GM23338 (cell line): ENCODE measurements at places on chromosomes 12 and 14. TPM values are rescaled to one million over a fixed set of nuclear protein-coding genes. Genes with fewer than 3 reads are reported as not detected.

PAWR gene
- polyA plus RNA-seq, result 136 and 149 TPM in 2 replicates

DNA sequence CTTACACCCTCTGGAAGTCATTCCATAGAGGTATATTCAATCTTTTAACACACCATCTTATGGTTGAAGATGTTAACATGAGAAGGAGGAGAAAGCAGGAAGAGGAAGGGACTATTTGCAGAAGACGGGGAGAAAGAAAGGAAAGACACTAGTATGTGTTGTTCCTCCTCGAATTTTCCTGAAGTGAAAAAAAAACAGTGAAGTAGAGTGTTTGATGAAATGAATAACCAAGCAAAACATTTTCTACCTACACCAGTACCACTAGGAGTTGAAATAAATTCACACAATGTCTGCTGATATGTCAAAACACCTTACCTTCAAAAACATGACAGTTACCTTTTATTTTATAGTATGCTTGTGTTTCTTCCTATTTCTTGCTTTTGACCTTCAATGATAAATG, 1.4 kb upstream of the CNOT2 start:
- DNase-seq, result no peak

DNA sequence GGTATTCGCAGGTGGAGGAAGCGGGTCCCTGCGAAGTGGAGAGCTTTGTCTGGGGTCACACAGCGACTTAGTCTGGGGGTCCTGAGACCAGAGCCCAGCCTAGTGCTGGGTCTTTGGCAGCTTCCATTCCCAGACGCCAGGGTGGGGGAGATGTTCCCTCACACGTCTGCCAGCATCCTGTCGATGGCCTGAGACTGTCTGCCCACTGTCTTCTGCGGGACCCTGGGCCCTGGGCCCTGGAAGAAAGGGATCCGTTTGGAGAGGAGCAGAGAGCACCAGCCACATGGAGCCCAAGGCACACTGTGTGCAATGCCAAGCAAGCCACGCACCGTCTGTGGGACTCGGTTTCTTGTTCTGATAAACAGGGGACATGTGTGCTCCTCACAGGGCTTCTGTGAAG, 197.2 kb downstream of the KIF26A start:
- DNase-seq, result no peak

- peak; percentile 64 for DNase-seq
These were observed 17.6 kb upstream of the PLEKHH1 start for GRCh38 chr14:67515386-67516079.

GRCh38 chr14:51002406-51002999, 58.2 kb upstream of the PYGL start:
- DNase-seq, result no peak

GRCh38 chr14:68819260-68819691, 26.4 kb upstream of the ZFP36L1 start:
- peak; percentile 71 for DNase-seq

DNA sequence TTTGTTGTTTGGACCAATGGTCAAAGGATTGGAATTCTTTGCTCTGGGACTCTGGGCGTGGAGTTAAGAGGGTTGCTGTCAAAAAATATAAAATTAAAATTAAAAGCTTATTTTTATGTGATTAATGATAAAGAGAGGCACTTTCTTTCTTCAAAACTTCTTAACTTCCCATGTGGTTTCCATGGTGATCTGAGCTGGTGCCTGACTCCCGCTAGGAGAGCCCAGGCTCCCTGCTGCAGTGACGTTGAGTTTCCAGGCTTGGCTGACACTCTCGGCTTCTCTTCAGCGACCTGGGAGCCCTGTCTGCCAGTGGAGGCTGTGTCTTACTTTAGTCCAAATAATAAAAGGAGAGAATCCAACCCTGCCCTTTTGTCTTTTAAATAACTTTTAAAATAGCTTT, 84.4 kb downstream of the GALC start:
- no peak for DNase-seq

- DNase-seq, result no peak
These were observed 4.0 kb upstream of the AVIL start for GRCh38 chr12:57822392-57823130.

BCL2L14 gene
- polyA plus RNA-seq, result 1.2 and 2.1 TPM in 2 replicates

- no peak for DNase-seq
These were observed 91.0 kb upstream of the MON2 start for GRCh38 chr12:62375603-62376002.

GSC gene
- 0.27 and 0.35 TPM in 2 replicates for polyA plus RNA-seq

- DNase-seq, result no peak
These were observed 90.5 kb downstream of the DDX51 start for GRCh38 chr12:132053338-132054330.

DNA sequence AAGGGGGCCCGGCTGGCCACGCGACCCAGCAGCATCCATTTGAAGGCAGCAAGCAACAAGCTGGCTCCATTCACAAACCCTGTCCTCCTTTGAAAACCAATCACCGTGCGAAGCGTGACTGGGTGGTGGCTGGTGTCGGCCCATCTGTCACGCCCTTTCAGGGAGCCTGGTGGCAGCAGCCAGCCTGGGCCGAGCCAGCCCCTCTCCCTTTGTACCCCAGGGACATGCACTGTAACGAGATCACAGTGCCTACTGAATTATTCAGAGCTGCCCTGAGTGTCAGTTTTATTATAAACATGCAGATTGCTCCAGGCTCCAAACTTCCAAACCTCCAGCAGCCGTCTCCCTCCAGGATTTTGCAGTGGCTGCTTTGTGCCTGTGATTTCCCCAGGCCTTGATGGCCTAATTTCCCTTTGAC, 22.3 kb upstream of the CTDSP2 start:
- peak; percentile 52 for DNase-seq

DNA sequence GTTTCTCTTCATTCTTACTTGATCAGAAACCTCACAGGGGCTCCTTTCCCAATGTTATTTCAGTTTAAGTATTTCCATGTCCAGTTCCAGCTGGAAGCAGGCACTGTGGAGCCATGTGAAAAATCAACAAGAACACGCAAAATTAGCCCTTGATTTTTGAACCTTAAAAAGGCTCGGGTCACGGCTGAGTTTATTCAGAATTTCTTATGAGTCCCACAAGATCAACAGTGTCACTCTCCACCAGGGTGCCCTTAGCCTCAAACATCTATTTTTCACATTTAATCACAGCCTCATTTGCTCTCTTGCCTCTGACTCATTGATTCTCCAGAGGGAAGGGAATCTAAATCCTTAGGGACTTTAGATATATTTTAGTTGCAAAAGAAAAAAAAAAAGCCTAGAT, 157.7 kb upstream of the AVPR1A start:
- no peak for DNase-seq

DNA sequence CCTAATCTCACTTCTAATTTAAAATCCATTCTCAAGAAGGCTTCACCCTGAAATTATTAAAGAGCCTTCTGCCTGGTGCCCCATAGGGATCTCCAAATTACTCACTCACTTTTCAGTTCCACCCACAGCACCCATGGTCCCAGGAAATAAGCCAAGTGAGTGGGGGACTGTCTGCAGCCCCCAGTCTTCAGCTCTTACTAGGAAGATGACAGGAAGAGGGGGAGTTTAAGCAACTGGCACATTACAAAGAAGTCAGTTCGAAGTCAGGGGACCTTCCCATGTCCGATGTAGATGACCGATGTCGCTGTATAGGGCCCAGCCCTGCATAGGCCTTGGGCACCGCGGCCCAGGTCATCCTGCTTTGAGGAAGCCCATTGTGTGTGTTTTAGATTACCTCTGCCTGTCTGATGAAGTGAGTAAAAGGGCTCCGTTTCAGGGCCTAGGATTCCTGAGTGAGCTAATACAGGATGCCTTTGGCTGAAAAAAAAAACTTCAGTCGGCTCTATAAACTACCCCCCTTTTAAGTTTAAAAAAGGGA, 1.9 kb downstream of the ACTN1 start:
- no peak for DNase-seq
